Right cardiac atrium (tissue), 5 donors: ENCODE measurements at places on chromosomes 6 and 20. TPM values are rescaled to one million over a fixed set of nuclear protein-coding genes. Genes with fewer than 3 reads are reported as not detected.
A peak's percentile ranks its signal among the peaks of the same experiment; 100 is the strongest.

DNA sequence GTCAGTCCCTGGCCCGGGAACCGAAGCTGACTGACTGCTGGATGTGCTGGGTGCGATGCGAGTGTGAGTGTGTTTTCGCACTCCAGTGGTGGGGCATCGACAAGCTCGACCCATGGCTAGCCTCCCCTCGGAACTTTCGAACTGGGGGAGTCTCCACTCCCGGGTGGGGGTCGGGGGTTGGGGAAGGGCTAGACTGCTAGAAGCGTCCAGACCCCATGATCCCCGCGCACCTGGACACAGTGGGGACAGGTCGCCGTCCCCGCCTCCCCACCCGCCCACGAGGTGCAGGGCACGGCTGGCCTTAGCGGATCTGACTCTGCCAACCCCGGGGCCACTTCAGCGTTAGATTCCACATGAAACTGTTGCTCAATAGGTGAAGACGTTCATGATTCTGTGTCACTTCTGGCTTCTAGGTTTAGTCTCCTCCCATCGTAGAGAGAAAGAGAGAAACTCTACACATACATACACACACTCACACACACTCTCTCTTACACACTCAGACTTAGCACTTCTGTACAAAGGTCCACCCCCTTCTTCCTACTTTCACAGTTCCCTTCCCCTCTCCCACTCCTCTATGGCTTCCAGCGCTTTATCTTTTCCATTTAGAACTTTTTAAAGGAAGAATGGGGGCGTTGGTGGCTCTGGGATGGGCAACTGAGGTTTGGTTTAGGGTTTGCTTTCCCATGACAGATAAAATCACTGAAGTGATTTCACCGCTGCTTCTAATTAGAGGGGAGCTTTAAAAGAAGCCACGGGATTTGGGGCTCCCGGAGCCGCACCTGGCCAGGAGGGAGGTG, 5.1 kb upstream of the TFAP2A start:
- no peak for DNase-seq

- DNase-seq: no peak
These were observed 133.4 kb downstream of the MYB start for GRCh38 chr6:135314543-135314942.

DNA sequence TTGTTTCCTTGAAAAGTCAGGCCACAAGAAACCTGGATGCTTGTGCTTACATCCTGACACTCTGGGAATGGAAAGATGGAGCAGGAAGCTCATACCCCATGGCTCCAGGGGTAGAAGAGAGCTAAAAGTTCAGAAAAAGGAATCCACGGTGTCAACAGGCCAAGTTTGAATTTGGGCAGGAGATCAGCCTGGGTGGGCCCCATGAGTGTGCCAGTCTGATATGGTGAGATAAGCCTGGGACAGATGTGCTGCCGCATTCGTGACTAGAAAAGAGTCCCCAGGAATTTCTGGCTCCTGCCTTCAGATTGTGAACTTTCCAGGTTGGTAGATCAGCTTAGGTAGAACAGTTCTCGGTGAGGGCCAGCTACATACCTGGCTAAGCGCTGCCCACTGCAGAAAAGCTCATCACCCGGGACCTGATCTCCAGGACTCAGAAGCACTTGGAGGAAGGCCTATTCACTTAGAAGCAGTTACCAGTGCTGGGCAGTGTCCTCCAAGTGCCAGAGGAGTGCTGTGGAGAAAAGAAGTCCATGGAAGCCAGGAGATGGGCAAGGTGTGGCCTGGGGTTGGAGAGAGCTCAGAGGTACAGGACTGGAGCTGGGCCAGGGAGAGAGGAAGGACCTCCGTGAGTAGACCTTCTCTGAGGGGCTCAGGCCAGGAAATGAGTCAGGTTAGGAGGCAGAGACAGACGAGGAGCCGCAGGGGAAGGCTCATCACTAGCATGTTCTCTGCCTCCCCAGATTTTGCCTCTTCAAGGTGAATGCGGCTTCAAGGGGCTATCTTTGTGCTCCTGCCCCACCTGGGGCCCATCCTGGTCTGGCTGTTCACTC, at the start of gene TSPO2:
TSS of gene TSPO2 (plus strand) at position 242 of the 830 bp plus-strand sequence. CDS start at position 761, 519 bp downstream.
- DNase-seq: no peak

GRCh38 chr6:30066082-30066481, 916 bp upstream of the PPP1R11 start:
- no peak for DNase-seq

GRCh38 chr20:48694381-48694865, 133.4 kb downstream of the PREX1 start:
- DNase-seq: no peak

GRCh38 chr6:152981989-152982903, 595 bp downstream of the FBXO5 start:
- DNase-seq: peak; percentile 60

C20orf144 gene
- not detected for total RNA-seq

GRCh38 chr6:44128020-44128917, 915 bp downstream of the TMEM63B start:
- peak; percentile 81 for DNase-seq
